ENCODE measurements at places on chromosomes 6 and 20.

DNA sequence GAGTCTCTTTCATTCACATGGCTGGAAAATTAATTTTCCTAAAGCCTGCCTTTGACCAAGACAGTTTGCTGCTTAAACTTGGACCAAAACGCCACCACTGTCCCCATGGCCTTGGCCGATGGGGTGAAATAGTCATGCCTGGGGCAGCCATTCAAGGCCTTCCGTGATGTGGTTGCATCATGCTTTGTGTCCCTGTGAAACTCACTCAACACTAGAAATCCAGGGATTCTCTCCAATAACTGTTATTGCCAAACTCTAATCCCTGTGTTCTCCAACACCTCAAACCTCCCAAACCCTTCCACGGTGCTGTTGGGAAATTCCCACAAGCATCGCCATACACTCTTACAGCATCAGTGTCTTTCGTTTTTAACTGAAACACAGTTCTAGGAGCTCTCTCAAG is 1.4 kb upstream of the TXNDC5 start:
- DNase-seq, result no peak

DNA sequence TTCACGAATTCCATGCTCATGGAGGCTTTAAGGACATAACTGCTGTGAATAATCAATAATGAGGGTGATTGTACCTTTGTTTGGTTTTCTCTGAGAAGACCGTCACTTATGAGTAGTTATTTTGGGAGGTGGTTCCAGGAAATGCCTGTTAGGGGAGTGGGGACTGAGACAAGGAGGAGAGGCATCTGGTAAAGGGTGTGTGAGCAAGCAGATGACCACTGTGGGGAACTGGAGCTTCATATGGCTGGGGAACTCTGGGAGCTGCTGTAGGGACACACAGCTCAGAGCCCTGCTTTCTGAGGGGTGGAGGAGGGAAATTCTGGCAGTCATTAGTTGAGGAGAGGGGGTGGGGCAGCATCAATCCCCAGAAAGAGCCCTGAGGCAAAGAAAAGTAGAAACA is 71.3 kb upstream of the TINAG start:
- DNase-seq, result no peak

- no peak for DNase-seq
Measured at GRCh38 chr20:3251806-3252205, 12.8 kb upstream of the SLC4A11 start.

- DNase-seq, result no peak
Measured at GRCh38 chr6:124661097-124661661, 301.1 kb upstream of the RNF217 start.

DNA sequence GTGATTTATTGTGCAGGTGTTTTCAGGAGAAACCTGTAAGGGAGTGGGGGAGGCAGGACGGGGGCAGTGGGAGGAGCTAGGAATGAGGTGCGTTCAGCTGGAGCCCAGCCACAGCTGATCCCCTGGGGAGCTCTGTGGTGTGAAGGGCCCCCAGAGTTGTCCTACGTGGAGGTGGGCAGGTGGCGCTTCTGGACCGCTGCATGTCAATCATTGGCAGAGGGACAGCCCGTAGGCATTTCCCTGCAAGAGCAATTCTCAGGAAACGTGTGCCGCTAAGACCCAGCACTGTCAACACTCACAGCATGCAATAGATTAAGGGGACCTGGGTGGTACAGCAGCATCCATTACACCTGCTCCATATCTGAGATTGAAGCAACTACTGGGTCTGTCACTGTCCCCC is 88.0 kb downstream of the PRND start:
- peak; percentile 46 for DNase-seq

DNA sequence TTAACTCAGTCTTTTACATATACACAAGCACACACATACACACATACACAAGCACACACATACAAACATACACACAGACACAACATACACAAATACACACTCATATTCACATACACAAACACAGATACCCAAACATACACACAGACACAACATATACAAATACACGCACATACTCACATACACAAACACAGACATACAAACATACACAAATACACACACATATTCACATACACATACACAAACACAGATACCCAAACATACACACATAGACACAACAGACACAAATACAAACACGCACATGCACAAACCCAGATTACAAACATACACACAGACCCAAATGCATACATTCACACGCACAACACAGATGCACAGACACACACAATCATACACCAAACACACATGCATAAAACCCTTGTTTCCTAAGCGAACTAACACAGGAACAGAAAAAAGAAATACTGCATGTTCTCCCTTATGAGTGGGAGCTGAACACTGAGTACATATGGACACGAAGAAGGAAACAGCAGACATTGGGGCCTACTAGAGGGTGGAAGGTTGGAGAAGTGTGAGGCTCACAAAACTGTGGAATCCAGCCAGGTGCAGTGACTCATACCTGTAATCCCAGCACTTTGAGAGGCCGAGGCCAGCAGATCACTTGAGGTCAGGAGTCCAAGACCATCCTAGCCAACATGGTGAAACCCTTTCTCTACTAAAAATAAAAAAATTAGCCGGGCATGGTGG is 34.2 kb downstream of the PIM1 start:
- no peak for DNase-seq

GRCh38 chr6:105024803-105025202 is 67.9 kb downstream of the LIN28B start:
- no peak for DNase-seq
